K562 (cell line): ENCODE measurements at places on chromosomes 7 and 10.

- DNase-seq, result no peak
Observed at GRCh38 chr10:87589645-87590051, 70.0 kb upstream of the PAPSS2 start.

DNA sequence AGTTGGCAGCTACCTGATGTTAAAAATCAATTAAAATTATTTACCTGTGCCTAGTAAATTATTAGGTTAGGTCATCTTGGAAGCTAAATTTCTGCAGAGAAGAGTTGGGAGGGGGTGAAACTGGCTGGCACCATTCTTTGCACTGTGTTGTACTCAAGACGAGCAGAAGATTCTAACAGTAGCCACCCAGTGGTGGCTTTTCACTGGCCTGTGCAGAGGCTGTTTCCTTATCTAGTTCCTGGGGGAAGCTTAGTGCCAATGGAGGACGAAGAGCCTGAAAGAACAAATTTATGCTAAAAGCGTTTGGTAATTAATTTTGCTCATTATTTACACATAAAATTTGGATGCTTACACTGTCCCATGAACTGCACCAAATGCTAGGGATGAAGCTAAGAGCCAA lies 595.3 kb downstream of the XPNPEP1 start:
- DNase-seq, result no peak

GRCh38 chr10:106555599-106555998 lies 608.9 kb downstream of the SORCS1 start:
- no peak for DNase-seq

DNA sequence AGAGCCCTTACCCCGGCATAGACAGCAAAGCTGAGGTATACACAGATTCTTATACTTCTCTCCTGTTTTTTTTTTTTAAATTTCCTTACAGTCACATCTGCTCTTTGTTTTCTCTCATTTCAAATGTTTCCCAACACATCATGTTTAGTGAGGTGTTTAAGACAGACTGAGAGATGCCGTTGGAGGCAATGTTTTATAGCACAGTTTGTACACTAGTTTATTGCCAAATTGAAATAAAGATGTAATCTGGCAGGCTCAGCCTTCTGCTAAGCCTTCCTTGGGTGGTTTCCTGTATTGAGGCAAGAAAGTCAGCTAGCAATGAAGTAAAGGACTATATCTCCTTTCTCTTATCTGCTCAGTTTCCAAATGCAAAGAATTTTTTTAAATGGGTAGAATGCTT lies 393.4 kb downstream of the SORCS1 start:
- no peak for DNase-seq

GRCh38 chr10:10804998-10805740 lies 212.5 kb upstream of the CELF2 start:
- DNase-seq, result no peak

DNA sequence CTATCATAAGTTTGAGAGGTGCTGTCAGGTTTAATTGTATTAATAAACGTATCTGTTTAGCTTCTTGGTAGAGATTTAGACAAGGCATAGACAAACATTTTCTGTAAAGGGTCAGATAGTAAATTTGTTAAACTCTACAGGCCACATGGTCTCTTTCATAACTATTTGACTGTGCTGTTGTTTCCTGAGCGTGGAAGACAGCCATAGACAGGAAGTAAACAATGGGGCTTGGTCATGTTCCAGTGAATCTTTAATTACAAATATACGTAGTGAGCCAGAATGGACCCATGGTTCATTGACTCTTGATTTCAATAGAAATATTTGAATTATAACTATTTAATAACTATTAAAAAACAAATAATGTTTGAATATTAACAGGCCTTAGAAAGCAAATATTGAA lies 451.1 kb downstream of the SH2D4B start:
- no peak for DNase-seq

GRCh38 chr7:88614736-88615135 lies 144.8 kb upstream of the ZNF804B start:
- no peak for DNase-seq

- DNase-seq, result no peak
Observed at GRCh38 chr10:50231515-50232260, 19.6 kb downstream of the ASAH2 start.
